ENCODE measurements at places on chromosomes 2 and 18.

GRCh38 chr2:169027234-169027633 is 3.9 kb downstream of the ABCB11 start:
- no peak for DNase-seq

DNA sequence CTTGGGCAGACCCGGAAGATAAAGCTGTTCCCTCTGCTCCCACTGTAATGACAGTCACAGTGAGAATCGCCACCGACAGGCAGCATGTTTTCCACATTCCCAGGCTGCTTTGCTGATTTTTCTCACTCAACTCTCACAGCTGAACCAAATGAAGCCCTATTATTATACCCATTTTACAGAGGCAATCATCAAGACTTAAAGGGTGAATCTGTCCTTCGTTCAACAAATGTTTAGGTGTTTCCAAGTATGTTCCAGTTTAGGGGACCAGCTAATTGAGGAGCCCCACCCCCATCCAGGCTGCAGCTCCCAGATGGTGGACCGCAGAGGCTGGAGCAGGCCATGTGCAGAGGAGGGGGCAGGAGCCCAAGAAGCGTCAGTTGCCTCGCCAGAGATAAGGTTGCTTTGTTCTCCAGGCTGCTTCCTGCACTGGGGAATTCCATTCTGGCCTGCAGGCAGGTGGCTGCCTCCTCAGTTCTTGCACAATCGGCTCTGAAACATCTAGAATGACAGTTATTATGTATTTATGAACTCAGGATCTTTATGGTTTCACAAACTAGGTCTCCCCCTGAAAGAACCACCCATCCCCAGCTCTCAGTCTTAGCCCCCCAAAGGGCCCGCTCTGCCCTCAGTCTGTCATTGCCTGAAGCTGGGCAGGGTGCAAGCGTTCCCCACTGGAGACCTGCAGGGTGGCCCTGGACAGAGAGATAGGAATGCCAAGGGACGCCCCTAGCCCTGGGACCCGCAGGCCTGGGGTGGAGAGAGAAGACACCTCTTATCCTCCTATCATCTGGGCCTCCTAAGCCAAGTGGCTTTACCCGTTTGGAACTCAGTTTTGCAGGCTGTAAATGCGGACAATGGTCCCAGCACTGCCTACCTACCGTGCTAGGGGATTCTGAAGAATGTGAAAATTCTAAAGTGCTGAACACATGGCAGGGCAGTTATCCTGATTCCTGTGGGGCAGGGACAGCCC is 49.1 kb upstream of the MYCN start:
- DNase-seq, result no peak

DNA sequence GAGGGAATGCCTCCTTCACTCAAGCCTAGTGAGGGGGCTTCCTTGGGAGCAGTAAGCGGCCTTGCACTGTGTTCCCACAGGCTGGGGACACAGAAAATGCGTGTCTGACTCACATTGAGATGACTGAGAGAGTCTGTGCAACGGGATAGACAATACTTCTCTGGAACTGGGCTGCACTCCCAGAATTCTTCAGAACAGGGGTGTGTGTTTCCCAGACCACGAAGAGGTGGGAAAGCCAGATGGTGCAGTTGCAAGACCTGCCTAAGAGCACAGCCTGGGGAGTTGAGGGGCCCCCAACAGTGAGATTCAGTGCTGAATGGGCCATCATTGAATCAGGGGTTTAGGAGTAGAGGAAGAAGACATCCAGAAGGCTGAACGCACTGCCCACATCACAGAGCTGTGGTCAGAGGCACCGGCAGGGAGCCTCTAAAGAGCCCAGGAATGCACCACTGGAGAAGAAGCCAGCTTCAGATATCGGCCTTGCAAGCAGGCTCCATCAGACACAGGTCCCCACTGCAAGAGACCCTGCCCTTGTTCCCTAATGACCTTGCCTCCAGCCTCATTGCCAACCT is 36.6 kb upstream of the MRPL19 start:
- no peak for DNase-seq

DNA sequence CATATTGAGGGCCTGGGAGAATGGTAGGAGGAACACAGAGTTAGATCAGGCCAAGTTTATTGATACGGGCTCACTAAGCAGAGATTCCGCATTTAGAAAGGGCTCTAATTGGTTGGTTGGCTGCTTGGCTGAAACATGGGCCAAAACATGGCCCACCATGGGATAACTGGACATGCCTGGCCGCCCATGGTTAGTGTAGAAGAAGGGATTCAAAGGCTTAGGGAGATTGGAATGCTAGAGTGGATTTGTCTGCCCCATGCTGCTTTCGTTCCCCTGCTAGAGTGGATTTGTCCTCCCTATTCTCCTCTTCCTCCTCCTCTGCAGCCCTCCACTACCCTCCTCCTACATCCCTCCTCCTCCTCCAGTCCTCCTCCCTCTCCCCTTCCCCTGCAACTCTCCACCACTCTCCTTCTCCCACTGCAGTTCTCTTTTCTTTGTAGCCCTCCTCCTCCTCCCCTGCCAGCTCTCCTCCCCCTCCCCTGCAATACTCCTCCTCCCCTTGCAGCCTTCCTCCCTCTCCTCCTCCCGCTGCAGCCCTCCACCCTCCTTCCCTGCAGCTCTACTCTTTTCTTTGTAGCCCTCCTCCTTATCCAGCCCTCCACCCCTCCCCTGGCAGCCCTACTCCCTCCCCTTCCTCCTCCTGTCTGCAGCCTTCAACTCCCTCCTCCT is 17.2 kb downstream of the BOK start:
- DNase-seq, result no peak

- no peak for DNase-seq
These were observed 17.6 kb upstream of the COLEC12 start for GRCh38 chr18:518081-518480.

DNA sequence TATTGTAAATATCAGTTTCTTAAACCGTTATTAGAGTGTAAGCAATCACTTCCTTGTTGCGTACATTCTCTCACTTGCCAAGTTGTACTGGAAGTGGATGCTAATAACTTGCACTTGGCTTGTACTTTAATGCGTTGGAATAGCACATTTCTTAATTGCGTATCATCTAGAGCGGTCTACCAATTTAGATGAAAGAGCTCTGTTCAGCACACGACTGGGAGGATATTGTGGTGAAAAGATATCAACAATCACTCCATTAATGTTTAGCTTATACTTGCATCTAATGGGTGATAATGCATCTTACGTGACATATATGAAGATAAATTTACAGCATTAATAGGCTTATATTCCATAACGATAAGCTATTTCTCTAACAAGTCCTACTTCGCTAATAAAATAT is 11.7 kb upstream of the TMEFF2 start:
- no peak for DNase-seq

DNA sequence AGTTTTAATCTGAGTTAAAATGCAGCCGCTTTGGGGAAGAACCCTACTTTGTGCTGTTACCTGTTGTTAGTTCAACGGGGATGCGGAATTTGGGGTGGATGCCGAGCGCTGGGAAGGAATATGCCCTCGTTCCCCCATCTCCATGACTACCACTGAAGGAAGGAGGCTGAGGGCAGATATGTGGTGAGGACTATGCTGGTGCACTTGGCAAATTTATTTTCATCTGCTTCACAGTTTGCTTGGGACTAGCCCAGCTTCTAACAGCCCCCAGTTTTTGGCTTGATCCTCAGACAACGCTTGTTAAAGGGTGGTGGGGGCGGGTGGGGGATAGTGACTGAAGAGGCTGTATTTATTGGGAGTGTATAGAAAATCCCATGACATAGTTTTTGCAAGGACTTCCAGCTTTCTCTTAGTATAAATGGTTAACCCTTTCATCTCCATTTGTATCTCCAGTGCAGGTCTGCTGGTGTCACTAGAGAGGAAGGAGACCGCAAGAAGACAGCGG is 100.8 kb downstream of the COLEC12 start:
- DNase-seq, result no peak

DNA sequence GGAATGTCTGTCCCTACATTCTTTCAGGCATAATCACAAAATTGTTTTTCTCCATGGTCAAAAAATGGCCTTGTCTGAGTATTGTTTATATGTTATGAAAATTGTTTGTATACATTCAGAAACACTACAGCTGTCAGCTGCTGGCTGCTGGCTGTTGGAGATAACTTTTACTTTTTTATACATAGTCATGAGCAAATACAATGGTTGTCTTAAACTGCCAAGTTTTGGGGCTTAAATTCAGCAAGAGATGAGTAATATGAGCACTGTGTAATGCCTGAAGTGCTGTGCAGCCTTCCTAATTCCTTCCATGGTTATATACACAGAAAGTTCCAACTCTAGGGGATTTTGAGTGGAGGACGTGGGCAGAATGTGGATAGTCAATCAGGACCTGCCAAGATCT is 168.9 kb upstream of the RMP24 start:
- DNase-seq, result no peak

- peak; percentile 40 for DNase-seq
These were observed 78.1 kb downstream of the AAK1 start for GRCh38 chr2:69565431-69565839.

DNA sequence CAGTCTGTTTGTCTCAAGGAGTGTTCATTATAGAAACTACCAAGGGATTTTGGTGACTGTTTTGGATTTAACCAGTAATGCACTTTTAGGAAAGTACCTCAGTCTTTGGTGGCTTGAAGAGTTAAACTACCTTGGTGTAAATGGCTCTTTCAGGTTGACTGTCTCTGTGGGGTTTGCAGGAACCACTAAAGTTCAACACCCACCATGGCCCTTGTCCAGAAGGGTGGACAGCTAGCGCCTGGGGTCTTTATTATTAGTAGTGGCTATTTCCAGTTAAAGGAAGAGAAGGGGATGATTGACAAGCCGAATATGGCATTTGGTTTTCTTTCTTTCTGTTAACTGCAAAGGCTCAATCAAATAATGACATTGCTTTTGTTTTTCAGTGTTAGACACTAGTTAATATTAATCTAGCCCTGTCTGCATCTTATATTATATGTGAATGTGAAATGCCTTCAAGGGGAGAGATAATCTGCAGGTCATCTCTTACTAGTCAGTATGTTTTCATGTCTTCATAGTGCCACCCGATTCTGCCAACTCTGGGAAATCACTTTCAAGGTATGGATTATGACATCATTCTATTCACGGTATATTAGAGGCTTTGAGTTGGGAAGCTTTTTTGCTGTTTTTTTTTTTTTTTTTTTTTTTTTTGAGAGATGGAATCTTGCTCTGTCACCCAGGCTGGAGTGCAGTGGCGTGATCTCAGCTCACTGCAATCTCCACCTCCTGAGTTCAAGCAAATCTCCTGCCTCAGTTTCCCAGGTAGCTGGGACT is 56.4 kb downstream of the MAP4K4 start:
- DNase-seq, result no peak

DNA sequence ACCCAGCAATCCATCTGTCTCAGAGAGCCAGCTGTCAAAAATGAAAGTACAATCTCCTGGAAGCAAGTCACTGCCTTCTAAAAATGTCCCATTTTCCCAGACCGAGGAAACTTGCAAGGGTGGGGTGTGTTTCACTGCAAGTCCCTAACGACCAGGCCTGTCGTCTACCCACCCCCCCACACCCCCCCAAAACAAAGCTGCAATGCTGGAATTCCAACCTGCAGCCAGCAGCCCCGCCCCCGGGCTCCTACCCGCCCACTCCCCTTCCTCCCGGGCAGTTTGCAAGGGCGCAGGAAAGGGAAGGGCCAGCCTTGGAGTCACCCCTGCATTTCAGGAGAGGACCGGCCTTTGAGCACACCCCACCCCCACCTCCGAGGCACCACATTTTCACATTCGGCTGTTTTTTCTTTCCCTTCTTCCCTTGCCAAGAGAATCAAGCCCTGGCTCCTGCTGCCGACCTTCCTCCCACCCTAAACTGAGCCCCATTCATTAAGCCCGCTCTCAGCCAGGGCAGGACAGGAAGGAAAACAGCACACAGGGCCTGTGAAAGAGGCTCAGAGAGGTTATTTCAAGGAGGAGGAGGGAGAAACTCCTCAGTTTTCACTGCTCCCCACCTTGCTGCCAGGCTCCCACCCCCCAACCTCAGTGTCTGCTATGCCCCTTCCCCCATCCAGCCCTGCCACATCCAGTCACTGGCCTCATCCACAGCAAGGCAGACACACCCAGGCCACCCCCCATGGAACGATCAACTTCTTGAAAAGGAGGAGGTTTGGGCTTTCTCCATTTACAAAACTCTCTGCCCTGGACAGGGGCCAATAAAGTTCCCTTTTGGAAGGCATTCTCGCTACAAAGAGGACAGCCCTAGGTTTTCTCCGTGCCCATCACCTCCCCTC is 11.3 kb downstream of the SMAD7 start:
- no peak for DNase-seq

GRCh38 chr18:35268821-35269220 is 21.2 kb downstream of the ZSCAN30 start:
- no peak for DNase-seq

GRCh38 chr2:217248312-217248935 is 388.6 kb upstream of the TNP1 start:
- DNase-seq, result no peak
